Subcutaneous adipose tissue (tissue), 4 donors: ENCODE measurements at places on chromosomes 7 and 10. TPM values are rescaled to one million over a fixed set of nuclear protein-coding genes. Genes with fewer than 3 reads are reported as not detected.

Gene PVRIG
- total RNA-seq: 0.34 TPM

Gene CDK14
- 42.4 TPM for total RNA-seq

Gene GRID1
- total RNA-seq: 2.0 TPM

Gene SYCE1
- total RNA-seq: not detected

Gene PRSS1
- total RNA-seq: not detected

Gene CPA2
- not detected for total RNA-seq

Gene VWA2
- total RNA-seq: 0.19 TPM

Gene EVX1
- not detected for total RNA-seq

Gene ATAD1
- 31.4 TPM for total RNA-seq

Gene LIPK
- total RNA-seq: not detected

Gene NAT16
- total RNA-seq: not detected

Gene NEUROG3
- total RNA-seq: not detected

Gene PFKFB3
- 1,460 TPM for total RNA-seq

Gene SEMA3E
- 5.3 TPM for total RNA-seq

Gene TBC1D12
- 24.2 TPM for total RNA-seq

Gene TMEM229A
- total RNA-seq: not detected

Gene VSTM2A
- total RNA-seq: not detected

Gene CALML5
- not detected for total RNA-seq

Gene CYP3A7
- not detected for total RNA-seq

Gene HOGA1
- total RNA-seq: 14.1 TPM

Gene SUN3
- total RNA-seq: not detected
